Body of pancreas (tissue), 4 donors: ENCODE measurements at places on chromosomes 3 and 15. TPM values are rescaled to one million over a fixed set of nuclear protein-coding genes. Genes with fewer than 3 reads are reported as not detected.

Gene INTS14
- 28.3 TPM for total RNA-seq

Gene INKA1
- total RNA-seq, result not detected

Gene OR5H15
- not detected for total RNA-seq

Gene MLF1
- 8.3 TPM for total RNA-seq

Gene OCA2
- not detected for total RNA-seq

Gene KPNA1
- total RNA-seq, result 28.7 TPM

Gene ZNF80
- total RNA-seq, result not detected

Gene FBXO40
- total RNA-seq, result not detected

Gene MITF
- total RNA-seq, result 9.3 TPM
